ENCODE measurements at places on chromosomes 3 and 15.

DNA sequence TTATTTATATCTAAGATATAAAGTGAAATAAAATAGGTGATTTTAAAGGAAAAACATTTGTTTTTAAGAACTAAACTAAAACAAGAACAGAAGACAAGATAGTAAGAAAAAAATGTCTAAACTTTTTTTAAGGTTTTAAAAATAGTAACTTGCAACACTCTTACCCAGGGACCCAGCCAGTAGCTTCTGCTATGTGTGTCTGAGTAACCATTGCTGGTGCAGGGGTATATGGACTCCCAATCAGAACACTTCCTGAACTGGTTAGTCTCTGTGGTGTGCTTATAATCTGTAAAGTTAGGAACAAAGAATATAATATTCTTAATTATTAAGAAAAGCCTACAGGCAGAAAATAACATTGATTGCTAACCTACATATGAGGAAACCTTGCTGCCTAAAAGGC, 118.4 kb downstream of the ATP1B3 start:
- DNase-seq = no peak

- peak; percentile 76 for DNase-seq
Measured at GRCh38 chr15:73800662-73801345, 47.7 kb upstream of the INSYN1 start.

- no peak for DNase-seq
Measured at GRCh38 chr3:194103983-194104751, 31.8 kb upstream of the HES1 start.

GRCh38 chr3:43024181-43024885, 45.2 kb downstream of the GASK1A start:
- no peak for DNase-seq

- no peak for DNase-seq
Measured at GRCh38 chr3:45711931-45712330, 22.7 kb downstream of the SACM1L start.

GRCh38 chr15:51692154-51692553, 10.9 kb downstream of the SCG3 start:
- DNase-seq = no peak

DNA sequence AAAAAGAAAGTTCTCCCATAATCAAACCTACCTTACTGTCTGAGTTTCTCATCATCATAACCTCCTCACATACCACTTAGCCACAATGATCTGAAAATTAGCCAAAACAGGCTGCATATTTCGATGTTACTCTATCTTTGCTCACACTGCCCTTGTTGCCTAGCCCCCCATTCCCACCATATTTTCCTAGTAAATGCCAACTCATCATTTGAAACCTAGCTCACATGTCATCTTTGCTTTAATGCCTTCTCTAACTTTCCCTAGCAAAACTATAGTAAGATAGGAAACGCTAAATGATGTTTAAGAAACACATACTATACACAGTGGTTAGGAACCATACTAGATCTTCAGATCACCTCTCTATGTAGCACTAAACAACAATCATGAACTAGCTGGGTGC, 64.9 kb downstream of the INO80 start:
- no peak for DNase-seq

DNA sequence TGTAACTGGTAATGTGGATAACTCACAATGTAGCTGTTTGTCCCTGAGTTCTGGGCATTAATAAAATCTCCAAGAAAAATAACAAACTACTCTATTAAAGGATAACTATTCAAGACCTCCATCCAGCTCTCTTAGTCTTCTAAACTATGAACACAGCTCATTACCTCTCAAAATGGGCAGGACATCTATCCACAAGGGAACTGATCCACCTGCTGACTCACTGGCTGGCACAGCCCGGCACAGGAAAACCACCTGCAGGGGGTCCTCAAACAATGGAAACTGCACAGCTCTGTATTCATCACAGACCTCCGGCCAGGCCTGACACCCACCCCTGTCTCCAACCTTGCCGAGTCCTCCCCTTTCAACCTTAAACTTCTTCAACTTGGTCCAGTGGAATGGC, 255.4 kb downstream of the TJP1 start:
- no peak for DNase-seq

DNA sequence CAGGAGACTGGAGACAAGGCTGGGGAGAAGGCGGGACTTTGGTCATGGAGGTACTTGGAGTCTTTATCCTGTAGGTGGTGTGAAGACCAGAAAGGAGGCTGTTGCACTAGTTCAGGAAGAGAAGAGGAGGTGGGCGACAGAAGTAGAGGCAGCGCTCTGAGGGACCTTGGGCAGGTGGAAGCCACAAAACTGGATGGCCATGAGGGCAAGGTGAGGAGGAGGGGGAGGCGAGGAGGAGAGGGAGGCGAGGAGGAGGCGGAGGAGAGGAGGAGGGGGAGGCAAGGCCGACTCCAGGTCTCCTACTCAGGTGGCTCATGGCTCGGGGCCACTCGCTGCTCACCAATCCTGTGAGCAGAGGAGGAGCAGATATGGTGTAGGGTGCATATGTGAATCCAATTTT, 125.6 kb downstream of the RPLP1 start:
- DNase-seq = no peak

DNA sequence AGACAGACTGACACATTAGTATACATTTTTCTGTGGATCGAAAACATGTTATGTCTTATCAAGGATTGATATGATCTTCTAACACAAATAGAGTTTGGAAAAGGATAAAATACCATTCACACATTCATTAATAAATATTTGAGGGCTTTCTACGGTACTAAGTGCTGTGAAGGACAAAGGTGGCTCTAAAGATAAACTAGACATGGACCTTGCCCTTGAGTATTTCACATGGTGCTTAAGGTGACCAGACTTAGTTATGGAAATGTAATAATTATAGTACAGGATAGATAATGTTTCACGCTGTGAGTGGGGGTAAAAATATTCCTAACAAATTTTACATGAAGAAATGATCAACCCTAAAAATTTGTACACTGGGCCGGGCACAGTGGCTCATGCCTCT, 3.8 kb upstream of the RAP2B start:
- no peak for DNase-seq

DNA sequence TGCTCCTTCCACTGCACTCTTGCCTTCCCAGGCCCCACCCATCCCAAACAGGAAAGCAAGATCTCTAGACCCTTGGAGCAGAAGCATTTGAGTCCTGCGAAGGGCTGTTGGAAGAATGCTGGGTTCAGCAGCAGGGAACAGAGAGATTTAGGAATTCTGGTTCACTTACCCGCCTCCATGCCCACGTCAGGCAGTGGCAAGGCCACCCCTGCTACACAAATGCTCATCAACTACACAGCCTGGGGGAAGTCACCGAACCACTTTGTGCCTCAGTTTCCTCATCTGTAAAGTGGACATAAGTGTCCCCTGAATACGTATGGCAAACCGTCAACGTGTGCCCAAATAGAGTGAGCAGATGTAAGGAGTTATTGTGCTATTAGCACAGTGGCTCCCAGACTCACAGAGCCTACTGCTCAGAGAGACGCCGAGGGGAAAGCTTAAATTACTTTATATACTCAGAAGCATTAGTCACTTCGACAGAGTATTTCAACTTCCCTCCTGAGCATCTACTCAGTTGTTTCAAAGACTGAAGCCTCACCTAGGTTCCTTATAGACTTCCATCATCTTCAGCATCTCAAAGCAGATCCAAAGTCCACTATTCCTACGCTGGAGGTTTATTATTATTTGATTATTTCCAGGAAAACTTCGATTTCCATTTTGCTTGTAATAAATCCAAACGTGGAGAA, 905 bp downstream of the HOMER2 start:
- no peak for DNase-seq

DNA sequence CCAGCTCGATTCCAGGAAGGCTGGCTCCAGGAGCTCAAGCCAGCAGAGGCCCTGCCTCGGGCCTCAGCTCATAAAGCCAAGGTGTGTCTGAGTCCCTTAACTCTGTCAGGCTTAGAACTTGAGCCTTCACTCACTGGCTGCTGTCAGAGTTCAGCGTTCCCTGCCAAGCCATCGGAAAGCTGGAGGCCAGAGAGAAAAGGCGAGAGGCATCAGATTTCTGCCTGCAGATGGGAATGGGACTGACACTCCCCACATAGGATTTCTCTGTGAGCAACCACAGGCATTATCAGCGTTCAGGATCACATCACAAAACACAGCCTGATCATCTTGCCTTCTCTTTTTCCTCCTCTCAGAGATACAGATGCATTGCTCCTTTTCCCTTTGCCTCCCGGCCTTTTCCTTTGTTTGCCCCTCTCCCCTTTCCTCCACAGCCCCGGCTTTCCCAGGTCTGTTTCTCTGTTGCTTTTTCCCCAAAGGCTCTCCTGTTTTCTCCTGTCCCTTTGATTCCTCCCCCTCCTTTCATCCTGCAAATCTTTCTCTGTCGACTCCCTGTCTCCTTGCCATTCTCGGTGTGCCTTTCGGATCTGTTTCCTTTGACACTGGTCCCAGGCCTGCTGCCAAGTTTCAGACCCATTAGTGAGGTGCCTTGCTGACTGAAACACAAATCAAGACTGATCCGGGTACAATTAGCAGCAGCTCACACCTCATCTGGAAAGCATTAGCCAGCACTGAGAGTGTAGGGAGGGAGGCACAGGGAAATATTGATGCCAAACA, 44.5 kb upstream of the BOC start:
- DNase-seq = peak; percentile 93

GRCh38 chr15:41801850-41802455, 25.9 kb upstream of the JMJD7 start:
- DNase-seq = no peak

DNA sequence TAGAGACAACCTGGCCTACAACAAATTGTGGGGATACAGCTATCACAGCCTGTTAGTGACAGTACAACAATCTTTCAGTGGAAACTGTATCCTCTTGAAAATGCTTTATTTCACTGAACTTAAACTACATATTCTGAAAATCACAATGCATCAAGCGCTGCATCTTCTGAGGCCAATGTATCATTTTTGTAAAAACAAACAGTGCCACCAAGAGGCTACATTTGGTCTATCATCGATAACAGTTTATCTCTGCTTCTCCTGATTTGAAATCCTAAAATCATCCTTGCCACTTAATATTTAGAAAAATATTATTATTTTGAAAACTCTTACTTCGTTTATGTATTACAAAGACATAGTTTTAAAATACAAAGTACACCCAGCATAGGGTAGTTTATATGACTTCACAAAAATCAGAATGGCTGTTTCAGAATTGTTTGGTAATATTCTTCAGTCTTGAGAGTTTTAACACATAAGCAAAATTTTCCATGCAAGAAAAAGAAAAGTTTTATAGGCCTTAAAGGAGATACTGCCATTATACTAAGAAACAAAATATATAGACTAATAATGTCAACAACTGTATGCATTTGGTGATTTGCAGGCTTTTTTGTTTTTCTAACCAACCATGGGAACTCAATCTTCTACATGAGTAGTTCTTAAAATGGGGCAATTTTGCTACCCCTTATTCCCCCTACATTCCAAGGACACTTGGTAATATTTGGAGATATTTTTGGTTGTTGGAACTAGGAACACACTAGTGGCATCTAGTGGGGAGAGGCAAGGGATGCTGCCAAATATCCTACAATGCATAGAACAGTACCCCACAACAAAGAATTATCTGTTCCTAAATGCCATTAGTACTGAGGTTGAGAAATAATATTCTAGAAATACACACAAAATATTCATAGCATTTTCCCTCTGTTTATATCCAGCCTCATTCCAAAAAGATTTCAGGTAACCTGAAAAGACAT, 42.3 kb downstream of the WDR72 start:
- no peak for DNase-seq

GRCh38 chr3:51386159-51386851, 1.2 kb downstream of the MANF start:
- DNase-seq = no peak

DNA sequence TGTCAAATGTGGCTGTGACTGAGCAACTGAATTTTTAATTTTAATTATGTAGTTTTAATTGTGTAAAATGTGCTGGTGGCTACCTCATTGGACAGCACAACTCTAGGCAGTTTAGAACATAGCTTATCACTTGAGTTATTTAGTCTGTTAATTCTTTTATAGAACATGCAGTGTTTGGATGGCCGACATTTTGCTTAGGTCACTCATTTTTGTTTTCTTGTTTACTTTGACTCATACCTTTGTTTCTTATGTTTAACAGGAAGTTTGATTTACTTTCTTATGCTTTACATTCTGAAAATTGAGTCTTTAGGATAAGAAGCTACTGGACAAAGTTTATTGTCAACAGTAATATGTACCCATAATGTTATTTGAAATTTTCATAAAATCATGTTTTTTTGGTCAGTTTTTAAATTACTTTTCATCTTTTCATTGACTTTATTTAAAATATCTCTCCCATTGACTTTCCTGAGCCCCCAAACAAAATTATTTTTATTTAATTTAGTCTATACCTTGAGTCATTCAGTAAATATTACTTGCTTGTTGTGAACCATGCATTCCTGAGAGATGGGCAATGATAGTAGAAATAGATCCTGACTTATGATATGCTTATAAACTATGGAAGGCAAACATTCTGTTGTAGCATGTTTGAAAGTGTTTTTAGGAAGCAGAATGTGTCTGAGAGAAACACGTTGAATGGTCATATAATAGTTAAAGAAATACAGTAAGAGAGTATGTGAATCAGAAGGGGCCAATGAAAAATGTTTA, 60.6 kb downstream of the TCF12 start:
- DNase-seq = no peak

DNA sequence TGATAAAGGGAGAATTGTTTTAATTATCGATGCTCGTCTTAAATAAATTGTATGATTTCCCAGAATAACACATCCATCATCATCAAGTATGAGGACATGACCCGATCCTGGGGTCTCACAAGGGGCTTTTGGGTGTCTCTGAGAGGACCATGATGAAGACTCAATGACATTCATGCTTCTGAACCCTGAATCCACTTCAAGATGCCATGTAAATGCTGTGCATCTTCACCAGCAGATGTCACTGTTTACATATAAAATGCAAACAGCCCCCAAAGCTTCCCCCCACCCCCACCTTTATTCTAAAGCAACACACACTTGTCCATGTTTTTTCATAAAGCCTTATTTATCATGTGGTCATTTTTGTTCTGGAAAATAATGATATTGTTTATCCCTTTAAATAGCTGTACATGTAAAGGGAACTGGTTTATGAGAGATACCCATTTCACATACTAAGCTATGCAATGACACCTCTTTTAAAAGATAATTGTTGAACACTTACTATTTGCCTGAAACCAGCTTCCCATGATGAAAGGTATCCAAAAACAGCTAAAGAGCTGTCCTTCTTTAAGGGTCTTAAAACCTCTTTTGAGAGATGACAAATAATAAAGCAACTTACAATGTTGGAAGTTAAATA, 69.7 kb upstream of the UBE3A start:
- DNase-seq = no peak

DNA sequence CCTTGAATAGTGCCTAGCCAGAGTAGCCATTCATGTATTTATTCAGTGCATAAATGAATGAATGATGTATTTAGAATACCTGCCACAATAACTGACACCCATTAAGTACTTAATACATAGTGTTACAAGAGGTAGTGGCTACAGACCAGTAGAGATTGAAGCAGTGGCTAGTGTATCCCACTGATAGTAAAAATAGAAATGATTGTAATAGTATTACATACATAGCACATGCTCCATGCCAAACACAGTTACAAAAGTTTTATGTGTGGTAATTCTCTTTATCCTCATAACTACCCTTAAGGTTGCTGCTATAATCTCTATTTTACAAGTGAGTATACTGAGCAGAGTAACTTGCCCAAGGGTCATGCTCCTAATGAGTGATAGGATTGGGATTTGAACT, 30.3 kb upstream of the SCAANT1 start:
- DNase-seq = no peak
